ENCODE measurements at places on chromosomes 4 and X. TPM values are rescaled to one million over a fixed set of nuclear protein-coding genes. Genes with fewer than 3 reads are reported as not detected.

Gene EVC2
- total RNA-seq, result not detected

Gene PAGE4
- not detected for total RNA-seq

Gene RAB33A
- total RNA-seq, result not detected

Gene GLRA2
- total RNA-seq, result not detected

Gene TIGD4
- 0.92 TPM for total RNA-seq

Gene GABRB1
- total RNA-seq, result not detected

Gene RGN
- not detected for total RNA-seq

Gene TEC
- 5.4 TPM for total RNA-seq

Gene METTL14
- total RNA-seq, result 36.4 TPM

Gene RCHY1
- total RNA-seq, result 12.5 TPM

Gene ABCE1
- 67.4 TPM for total RNA-seq

Gene MAPK10
- 2.9 TPM for total RNA-seq

Gene RASL11B
- total RNA-seq, result 0.64 TPM

Gene ARSJ
- 13.3 TPM for total RNA-seq

Gene ZIC3
- not detected for total RNA-seq

Gene FAM193A
- total RNA-seq, result 20.0 TPM

Gene OPRPN
- not detected for total RNA-seq

Gene SRPX
- 1.2 TPM for total RNA-seq

Gene EREG
- 422 TPM for total RNA-seq

Gene FHIP1A
- total RNA-seq, result 19.3 TPM

Gene ETDA
- total RNA-seq, result not detected

Gene DMD
- 7.6 TPM for total RNA-seq
